Stimulated activated CD8-positive, alpha-beta memory T cell treated with anti-CD3 and anti-CD28 coated beads, Interleukin-15, amount 100 ng/mL, for 48 hours (primary cell): ENCODE measurements at places on chromosomes 5 and 9.

DNA sequence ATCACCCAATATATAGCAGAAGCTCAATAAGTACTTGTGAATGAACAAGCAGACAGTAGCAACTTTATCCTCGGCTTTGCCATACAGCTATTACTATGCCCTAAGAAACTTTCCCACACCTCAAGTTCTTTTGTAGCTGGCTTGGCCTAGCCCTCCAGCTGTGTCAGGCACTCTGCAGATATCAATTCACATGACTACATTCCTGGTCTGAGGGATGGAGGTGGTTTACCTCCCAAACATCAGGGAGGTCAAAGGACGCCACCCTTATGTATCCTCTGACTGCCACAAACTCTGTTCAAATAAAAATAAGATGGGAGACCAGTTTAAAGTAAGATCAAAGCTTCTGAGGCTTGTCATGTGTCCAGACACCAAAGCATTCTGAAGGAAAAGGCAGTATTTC, 416.3 kb downstream of the PIK3R1 start:
- no peak for DNase-seq

- no peak for DNase-seq
These were observed 24.4 kb upstream of the CYFIP2 start for GRCh38 chr5:157241483-157241882.

DNA sequence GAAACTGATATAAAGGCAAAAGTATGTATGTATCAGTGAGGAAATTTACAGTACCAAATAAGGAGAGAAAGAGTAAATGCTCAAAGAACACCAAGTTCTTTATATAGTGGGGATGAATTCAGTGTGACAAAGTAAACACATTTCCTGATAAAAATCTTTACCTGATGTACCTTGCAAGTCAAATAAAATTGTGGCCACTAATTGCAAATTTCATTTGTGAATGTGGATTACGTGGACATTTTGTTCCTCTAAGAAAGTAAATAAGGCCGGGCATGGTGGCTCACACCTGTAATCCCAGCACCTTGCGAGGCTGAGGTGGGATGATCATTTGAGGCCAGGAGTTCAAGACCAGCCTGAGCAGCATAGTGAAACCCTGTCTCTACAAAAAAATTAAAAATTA, 25.7 kb downstream of the CEP120 start:
- DNase-seq: no peak

DNA sequence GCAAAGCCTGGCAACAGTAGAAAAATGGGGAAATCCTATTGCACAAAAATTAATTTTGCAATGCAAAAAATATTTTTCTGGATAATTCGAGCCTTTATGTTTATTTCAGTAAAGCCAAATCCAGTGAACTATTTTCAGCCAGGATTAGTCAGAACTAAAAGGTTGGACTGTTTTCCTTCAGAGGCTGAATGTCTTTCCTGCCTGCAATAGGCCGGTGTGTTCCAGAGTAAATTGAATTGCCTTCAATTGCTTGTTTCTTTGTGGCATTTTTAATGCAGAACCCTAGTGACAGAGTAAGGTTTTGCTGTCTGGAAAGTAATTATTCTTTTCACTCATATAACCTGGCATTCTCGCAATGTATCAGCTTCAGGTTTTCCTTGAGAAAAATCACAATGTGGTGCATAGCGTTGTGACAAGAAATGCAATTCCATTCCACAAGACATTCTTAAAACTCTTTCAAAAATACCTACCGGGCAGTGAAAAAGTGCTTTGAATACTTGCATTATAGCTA, 183.7 kb downstream of the GLIS3 start:
- DNase-seq: no peak

DNA sequence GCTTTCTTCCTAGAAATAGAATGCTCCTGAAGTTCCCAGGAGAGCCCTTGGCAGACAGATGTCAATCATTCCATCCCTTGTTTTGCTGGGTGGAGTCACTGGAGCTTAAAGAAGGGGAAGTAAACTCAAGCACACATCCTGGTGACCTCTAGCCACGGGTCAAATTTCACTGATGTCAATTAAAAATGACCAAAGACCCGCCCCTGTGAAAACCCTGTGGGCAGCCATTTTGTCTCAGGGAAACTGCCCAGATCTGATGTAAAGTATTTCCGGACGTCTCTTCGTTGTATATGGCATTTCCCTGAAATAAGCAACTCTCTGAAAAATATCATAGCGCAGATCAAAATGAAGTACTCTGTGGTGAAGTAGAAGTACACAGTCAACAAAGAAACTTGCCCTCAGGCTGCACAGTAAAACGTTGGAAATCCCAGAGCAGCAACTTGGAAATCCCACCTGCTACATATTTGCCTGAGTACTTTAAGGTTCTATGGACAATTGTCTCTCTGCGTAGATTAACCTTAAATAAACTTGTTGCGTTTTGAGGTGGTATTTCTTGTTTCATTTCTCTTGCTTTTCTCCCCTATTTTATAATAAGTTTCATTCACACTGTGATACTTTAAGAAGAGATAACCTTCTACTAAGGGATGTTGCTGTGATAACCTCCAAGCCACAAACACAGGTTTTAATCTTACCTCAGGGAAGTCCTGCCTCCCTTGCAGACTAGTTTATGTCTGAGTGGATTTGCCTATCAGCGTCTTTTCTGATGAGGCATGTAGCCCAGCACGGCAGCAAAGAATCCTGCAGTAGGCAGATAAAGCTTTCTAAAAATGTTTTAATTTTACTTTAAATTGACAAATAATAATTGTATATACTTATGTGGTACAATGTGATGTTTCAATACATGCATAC, 60.9 kb upstream of the PIP5K1B start:
- no peak for DNase-seq

DNA sequence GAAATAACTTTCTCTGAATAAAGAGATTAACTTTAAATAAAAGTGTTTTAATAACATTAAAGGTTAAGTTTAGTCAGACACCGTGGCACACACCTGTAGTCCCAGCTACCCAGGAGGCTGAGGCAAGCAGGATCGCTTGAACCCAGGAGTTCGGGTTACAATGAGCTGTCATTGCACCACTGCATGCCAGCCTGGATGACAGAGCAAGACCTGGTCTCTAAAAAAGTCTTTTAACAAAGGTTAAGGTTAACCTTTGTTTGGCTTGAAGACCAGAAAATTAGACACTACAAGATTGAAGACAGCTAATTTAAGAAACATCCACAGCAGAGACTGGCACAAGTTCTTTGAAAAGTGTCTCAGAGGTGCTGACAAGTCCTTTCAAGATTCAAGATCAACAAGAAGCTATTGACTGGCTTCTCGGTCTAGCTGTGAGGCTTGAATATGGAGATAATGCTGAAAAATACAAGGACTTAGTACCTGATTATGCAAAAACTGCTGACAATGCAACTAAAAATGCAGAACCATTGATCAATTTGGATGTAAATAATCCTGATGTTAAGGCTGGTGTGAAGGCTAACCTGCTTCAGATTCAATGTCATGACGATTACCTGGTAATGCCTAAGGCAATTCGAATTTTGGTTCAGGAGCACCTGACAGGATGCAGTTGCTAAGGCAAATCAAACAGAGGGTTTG, 48.8 kb downstream of the FAM81B start:
- no peak for DNase-seq

- no peak for DNase-seq
These were observed 31.0 kb downstream of the TPPP start for GRCh38 chr5:661891-662750.

GRCh38 chr5:180603076-180603594, 11.8 kb upstream of the SCGB3A1 start:
- no peak for DNase-seq

DNA sequence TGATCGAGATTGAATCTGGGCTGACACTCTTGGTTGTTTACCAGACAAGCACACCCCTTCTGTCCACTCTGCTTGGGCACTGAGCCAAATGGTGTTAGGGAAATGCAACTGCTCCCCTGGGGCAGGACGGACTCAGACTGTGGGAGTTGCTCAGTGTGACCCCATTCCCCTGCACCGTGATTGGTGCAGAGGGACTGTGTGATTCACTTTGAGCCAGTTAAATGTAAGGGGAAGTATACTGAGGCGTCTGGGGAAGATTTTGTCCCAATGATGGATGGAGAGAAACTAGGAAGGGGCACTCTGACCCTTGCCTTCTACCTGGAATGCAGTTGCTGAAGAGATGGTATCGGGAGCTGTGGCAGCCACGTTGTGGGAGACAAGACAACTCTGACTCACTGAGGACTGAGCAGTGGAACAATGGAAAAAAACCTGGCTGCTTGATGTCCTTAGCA, 196.0 kb upstream of the ANKRD55 start:
- no peak for DNase-seq

GRCh38 chr9:16985559-16986348, 115.3 kb upstream of the BNC2 start:
- no peak for DNase-seq

- DNase-seq: no peak
These were observed 159.1 kb upstream of the ZNF608 start for GRCh38 chr5:124905256-124906130.

- no peak for DNase-seq
These were observed 109.3 kb downstream of the DCP2 start for GRCh38 chr5:113085880-113086409.

DNA sequence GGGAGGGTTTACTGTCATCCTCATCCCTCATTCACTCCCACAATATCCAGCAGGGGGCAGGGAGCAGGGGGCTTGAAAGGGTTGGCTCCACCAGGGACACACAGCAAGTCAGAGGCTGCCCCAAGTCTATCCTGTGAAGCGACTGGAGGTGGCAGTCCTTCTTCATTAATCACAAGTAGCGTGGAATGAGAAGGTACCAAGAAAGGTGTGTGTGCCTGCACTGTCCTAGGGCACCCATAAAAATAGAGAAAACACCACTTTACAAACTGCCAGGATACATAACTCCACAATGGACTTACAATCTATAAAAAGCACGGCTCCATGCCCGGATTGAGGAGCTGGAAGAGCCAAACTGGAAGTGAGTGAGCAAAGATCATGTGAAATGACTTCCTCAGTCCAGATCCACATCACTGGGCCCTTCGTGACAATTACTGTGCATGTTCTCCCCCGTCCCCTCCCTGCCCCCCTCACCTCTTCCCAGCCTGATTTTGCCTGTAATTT, 183.9 kb downstream of the SLIT3 start:
- DNase-seq: no peak

DNA sequence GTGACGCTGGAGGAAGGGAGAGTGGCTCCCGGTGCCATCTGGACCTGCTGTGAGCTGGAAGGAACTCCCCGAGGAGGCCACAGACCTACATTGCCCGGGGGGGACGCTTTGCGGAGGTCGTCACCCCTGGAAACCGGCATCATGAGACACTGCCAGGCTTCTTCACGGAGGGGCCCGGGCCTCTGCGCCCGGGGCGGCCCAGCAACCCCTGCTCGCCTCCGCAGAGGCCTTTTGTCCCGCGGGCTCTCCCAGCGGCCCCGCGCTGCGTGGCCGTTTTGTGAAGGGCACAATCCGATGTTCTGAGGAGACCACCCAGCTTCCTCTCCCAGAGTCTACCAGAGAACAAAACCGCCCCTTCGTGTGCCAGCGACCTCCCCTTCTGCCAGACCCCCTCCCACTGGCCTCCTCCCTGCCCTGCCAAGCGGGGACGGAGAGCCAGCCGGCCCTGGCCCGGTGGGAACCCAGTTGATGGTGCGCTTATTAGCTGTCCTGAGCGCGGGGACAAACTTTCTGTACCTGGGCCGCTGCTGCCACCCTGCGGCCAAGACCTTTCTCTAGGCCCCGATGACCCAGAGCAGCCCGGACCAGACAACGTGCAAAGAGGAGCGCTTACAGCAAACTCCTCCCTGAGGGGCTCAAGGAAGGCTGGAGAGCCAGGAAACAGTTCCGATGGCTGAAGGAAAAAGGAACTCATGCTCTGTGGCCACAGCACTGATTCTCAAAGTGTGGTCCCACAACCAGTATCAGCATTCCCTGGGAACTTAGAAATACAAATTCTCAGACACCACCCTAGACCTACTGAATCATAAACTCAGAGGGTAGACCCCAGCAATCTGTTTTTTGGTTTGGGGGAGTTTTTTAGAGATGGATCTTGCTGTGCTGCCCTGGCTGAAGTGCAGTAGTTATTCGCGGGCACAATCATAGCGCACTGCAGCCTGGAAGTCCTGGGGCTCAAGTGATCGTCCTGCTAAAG, 86.7 kb downstream of the SLC1A3 start:
- DNase-seq: peak; percentile 34

DNA sequence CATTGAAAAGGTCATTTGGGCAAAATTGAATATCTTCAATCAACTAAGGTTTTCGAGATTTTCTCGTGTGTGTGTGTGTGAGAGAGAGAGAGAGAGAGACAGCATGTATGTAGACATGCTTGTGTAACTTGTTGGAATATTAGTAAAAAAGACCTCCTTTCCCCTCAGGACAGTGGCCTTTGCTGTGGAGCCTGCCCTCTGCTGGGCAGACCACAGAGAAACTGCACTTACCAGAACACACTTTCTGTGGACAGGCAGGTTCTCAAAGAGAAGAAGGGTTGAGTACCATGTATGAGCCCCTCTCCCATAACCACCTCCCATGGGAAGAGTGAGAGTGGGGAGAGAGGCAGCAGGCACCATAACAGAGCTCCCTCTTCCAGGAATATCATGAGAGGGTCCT, 45.6 kb downstream of the CFAP90 start:
- no peak for DNase-seq

- DNase-seq: no peak
These were observed 191.4 kb downstream of the TMEM167A start for GRCh38 chr5:82885627-82886389.

GRCh38 chr9:86263876-86264275, 4.4 kb upstream of the C9orf153 start:
- DNase-seq: no peak
